NCI-H1694 treated with DMSO at 0.1 percent for 48 hours (cell line): ENCODE measurements at places on chromosomes 7 and 10.

DNA sequence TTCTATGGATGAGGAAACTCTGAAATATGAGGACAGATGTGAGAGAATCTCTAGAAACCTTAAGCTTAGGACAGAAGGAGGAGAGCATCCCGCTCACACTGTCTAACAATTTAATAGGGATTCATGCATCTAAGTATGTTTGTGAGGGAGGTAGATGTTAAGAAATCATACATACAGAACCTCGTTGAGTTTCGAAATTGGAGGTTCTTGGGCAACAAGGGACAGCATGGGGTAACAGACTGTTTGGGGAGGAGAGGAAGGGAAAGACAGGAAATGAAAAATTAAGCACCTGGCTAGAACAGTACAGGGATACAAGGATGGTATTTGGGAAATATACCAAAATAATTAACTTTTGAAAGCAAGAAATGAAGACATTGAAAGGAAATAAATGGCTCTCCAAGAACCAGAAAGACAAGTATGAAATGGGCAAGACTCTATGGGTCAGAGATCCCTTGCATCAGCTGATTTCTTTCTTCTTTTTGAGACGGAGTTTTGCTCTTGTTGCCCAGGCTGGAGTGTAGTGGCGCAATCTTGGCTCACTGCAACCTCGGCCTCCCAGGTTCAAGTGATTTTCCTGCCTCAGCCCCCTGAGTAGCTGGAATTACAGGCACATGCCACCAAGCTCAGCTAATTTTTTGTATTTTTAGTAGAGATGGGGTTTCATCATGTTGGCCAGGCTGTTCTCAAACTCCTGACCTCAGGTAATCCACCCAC, 207.9 kb downstream of the CTNNA3 start:
- DNase-seq = no peak

DNA sequence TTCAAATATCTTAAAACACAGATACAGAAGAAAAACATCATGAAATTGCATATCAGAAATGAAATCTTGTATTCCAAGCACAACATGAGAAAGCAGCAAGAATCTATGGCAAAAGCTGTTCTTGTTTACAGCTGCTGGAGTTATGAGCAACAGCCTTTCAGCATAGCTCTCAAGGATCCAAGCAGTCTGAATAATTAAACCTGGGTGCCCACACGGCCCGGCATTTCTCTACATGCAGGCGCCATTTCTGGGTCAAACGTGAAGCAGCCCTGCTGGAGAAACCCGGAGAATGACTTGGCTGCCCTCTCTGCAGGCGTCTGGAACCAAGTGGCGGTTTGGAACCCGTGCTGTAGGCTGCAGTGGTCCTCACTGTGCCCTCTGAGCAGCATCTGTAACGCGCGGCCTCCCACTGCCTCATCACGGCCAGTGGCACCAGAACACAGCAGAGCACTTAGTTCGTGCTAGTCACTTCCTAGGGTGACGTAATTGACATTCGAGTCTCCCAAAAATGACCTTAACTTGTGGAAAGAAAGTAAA, 213.0 kb downstream of the TCERG1L start:
- no peak for DNase-seq

DNA sequence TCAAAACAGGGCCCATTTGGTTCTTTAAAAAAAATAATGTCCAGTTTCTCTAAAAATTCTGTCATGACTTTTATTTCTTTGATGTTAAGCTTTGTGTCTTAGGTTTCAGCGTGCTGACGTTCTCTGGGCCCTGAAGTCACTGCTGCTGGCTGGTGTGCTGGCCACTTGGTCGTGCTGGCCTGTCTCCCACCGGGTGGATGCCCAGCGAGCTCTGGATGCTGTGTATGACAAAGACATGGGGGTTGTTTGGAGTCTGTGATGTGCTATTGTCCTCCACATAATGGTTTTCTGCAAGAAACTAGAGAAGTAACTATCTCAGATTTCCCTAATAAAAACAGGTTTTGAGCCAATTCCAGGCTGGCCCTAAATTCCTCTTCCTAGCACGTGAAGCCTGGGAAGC, 9.5 kb upstream of the IDI2 start:
- DNase-seq = no peak

- DNase-seq = no peak
These were observed 573.1 kb upstream of the FOXK1 start for GRCh38 chr7:4108951-4109350.

GRCh38 chr7:75906991-75907667, 7.8 kb upstream of the POR start:
- no peak for DNase-seq

GRCh38 chr7:120060281-120060680, 212.7 kb upstream of the KCND2 start:
- DNase-seq = no peak

DNA sequence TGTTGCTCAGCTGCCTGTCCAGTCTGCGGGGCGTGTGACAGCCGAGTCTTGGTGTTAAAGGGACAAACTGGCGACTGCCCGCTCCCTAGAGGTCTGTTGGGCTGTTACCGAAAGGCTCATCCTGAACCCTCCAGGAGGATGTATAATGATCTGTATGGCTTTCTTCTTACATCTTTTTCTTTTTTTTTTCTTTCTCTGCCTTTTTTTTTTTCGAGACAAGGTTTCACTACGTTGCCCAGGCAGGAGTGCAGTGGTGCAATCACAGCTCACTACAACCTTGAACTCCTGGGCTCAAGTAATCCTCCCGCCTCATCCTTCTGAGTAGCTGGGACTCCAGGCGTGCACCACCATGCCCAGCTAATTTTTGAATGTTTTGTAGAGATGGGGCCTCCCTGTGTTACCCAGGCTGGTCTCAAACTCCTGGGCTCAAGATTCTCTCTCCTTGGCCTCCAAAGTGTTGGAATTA, 857 bp downstream of the INTS15 start:
- DNase-seq = no peak

DNA sequence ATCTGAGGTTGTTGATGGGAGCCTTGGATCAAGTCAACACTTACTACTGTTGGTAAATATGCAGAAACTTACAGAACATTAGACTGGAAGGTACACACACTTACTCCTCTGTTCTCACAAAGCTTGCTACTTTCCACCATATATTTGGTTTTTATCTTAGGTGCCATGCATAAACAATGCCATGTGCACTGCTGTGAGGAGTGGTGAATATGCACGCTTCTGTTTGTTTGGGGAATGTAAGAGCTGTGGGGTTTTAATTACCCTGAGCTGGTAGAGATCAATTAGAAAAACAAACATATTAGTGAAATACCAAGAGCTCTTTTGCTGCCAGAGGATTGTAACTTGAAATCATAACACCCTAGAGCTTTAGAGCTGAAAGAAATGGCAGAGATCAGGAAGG, 79.8 kb upstream of the ARID5B start:
- no peak for DNase-seq

DNA sequence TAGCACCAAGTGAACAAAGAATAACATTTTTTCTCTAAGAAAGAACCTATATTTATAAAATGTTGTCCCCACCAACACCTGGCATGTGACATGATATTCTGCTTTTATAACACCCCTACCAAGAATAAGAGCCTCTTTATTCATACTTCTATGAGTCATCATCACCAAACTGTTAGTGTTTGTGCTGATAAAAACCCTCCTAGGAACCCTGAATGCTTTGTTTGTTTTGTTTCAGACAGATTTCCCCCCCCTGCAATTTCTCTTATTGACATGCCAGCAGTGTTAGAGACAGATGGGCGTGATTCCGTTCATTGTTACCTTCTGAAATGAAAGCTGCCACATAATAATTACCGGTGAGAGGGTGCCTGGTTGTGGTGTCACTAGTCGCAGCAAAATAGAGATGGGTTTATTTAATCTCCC, 651.1 kb downstream of the SORCS1 start:
- no peak for DNase-seq
